ENCODE measurements at places on chromosomes 2 and 18.

GRCh38 chr2:60353863-60354262, 199.6 kb downstream of the BCL11A start:
- DNase-seq: no peak

DNA sequence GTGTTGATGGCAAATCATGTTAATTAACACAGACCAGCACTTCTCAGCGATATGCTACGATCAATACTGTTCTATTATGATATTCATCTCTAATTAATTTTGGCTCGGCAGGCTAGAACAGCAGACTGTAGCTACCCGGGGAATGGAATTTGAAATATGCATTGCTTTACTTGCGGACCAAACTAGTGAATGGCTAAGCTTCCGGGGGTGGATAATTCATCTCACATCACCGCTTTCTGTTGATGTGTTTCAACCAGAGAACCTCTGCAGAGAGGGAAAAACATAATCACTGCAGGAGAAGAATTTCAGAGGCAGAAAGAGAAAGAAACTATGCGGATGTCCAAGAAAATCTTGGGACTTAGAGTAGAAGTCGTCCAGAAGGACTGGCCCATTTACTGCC, 490.9 kb downstream of the STK39 start:
- no peak for DNase-seq

- DNase-seq: peak; percentile 30
Measured at GRCh38 chr2:161415987-161416707, at the start of gene TBR1. Gene TBR1, plus strand, starts transcription at chr2:161416297. Its CDS starts 114 bp downstream, at chr2:161416411.

DNA sequence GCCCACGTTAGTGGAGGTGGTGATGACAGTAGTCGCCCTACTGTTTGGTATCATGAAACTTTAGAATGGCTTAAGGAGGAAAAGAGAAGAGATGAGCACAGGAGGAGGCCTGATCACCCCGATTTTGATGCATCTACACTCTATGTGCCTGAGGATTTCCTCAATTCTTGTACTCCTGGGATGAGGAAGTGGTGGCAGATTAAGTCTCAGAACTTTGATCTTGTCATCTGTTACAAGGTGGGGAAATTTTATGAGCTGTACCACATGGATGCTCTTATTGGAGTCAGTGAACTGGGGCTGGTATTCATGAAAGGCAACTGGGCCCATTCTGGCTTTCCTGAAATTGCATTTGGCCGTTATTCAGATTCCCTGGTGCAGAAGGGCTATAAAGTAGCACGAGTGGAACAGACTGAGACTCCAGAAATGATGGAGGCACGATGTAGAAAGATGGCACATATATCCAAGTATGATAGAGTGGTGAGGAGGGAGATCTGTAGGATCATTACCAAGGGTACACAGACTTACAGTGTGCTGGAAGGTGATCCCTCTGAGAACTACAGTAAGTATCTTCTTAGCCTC, 16.2 kb downstream of the MSH6 start:
- DNase-seq: no peak

DNA sequence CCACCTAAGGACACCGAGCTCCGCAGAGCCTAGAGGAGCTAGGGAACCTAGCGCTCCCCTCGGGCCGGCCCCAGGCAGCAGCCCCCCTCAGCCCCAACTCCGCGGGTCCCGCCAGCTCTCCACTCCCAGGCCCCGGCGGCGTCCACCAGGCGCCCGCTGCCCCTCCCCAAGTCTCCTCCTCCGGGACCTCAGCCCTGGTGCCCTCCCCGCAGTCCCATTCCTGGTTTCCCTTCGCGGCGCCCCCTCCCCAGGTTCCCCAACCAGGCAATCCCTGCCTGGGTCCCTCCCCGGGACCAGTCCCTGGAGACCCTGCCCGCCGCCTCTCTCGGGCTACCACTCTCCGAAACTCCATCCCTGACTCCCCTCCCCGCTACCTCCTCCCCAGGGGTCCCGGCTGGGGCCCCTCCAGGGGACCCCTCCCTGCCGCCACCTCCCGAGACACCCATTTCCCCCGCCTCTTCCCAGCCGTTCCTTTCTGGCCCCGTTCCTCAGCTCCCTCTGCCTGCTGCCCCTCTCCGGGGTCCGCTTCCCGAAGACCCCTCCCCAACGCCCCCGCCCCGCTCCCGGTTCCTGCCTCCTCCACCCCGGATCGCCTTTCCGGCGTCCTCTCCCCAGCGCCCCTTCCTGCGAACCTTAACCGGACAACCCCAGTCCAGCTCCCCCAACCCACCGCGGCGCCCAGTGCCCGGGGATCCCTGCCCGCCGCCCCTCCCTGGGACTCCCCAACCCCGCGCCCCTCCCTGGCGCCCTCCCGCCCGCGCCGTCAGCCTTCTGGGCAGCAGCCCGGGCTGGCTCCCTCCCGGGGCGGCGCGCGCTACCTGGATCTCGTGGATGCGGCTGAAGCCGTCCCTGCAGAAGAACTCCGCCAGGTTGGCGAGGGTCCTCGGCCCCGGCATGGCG, 678 bp downstream of the CYP27C1 start:
- no peak for DNase-seq

DNA sequence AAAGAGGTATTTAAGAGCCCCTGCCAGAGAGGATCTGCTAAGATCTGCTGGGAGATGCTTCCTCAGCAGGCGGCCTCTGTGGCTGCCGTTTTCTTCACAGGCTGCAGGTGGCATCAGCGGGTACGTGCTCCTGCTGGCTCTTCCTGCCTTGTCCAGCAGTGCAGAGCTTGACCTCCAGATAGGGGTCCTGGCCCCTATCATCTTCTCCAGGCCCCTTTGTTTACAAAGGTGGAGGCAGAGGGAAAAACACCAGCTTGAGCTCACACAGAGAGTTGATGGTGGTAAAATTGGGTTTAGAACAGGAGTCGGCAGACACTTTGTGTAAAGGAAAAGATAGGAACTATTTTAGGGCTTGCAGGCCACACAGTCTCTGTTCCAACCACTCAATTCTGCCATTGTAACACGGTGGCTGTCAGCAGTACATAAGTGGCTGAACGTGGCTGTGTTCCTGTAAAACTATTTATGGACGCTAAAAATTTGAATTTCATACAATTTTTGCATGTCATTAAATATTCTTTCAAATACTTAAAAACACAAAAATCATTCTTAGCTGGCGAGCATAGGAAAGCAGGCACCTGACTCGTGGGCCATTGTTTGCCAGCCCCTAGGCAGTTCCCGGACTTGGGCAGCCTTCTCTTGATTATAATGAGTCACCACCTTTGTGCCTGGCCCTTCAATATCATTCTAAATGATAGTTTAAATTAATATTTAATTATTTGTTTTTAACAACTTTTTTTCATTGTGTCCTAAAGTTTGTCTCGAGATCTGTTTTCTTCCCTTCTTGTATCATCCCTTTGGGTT, 98.2 kb upstream of the B3GNT7 start:
- DNase-seq: peak; percentile 76

DNA sequence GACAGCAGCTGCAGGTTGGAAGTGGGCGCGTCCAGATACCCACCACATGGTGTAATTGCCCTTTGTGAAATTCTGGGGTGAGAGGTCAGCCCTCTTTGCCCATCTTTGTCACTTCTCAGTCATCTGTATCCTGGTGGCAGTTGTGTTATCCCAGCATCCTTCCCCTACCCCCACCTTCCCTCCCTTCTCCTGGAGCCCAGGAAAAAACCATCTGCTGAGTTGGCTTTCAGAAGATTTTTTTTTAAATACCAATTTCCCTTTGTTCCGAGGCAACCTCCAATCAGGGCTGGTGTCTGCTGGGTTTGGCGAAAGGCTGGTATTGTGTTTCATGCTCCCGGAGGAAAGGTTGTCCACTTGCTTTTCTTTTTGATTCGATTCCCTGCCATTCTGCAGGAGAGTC, 35.2 kb downstream of the SETBP1 start:
- DNase-seq: no peak

DNA sequence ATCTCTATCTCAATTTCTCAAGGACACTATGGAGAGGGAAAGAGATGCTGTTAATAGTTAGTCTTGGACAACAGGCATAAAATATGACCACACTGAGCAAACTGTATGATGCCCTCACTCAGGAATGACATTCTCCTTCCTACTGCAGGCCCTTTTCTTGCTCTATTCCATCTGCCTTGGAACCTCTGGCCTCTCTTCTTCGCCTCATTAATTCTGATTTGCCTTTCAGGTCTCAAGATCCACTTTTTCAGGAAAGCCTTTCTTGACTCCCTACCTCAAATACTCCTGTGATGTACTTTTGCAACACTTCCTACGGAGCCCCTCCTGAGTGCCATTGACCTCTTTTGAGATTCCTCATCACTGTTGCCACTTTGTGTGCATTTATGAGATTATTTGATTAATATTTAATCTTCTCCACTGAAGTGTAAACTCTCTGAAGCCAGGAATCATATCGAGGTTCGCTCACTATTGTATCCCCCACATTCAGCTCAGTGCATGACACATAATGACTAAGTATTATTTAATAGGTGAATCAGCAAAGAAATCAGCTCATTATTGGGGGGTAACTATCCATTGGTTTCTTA, 21.3 kb upstream of the SPP2 start:
- DNase-seq: no peak

GRCh38 chr2:134405611-134406081, 151.8 kb downstream of the MGAT5 start:
- no peak for DNase-seq

DNA sequence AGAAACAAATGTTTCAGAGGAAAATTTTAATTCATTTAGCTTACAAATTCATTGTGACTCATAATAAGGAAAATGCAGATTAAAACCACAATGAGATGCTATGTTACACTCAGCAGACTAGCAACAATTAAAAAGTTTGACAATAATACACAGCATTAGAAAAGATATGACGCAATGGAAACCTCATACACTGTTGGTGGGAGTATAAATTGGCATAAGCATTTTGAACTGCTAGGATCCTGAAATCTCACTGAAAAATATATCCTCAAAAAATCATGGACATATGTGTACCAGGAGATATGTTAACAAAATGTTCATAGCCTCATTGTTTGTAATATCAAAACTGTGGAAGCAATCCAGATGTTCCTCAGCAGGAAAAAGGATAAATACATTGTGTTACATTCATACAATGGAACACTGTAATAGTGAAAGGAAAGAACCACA, 13.7 kb downstream of the CALCRL start:
- no peak for DNase-seq

DNA sequence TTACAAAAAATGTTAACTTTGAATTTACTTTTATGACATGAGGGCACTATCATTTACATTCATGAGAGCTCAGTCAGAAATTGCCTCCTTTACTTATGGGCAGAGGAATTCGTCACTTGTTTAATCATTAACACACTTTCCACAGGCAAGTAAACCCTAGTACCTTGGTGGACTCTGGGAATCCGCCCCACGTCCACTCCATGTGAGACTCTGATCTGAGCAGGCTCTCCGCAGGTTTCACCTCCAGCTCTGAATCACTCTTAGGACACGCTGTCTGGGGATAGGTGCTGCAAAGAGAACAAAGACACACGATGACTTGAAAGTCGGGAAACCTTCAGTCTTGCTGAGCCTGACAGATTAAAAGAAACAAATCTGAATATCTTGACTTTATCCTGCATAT, 73.6 kb downstream of the LPIN2 start:
- DNase-seq: no peak

- DNase-seq: no peak
Measured at GRCh38 chr2:236980961-236981360, 104.7 kb upstream of the COPS8 start.

GRCh38 chr2:189362283-189362682, 79.0 kb upstream of the WDR75 start:
- DNase-seq: no peak

DNA sequence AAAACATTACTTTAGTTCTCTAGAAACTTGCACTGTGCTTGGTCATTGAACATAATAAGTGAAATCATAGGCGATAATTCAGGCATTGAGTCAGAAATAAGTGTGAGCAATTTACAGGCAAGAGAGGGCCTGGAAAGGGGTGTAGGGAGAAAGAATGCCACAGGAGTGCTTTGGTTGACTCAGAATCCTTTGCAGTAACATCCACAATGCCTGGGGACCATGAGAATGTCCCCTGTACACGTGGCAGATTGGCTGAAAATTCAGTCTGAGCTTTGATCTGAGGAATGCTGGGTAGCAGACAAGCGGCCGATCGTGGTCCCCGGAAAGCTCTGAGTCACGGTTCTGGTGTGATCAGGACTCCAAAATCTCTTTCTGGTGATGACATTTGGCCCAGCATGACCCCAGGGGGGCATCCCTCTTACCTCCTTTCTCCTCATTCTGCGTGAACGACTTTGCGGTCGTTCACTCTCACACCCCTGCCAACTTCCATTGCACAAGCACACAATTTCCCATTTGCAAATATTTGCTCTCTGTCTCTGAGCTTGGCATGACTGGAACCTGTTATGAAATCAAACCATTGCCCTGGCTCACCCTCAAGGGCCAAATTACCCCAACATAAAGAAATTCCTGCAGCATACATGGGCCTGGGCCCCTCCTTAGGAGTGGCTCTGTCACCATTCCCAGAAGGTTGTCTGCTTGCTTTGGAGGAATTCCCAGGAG, 305.0 kb upstream of the EPAS1 start:
- no peak for DNase-seq

- no peak for DNase-seq
Measured at GRCh38 chr2:44267796-44268648, 7.3 kb upstream of the SLC3A1 start.

GRCh38 chr2:124248386-124248785, 223.3 kb downstream of the CNTNAP5 start:
- no peak for DNase-seq

DNA sequence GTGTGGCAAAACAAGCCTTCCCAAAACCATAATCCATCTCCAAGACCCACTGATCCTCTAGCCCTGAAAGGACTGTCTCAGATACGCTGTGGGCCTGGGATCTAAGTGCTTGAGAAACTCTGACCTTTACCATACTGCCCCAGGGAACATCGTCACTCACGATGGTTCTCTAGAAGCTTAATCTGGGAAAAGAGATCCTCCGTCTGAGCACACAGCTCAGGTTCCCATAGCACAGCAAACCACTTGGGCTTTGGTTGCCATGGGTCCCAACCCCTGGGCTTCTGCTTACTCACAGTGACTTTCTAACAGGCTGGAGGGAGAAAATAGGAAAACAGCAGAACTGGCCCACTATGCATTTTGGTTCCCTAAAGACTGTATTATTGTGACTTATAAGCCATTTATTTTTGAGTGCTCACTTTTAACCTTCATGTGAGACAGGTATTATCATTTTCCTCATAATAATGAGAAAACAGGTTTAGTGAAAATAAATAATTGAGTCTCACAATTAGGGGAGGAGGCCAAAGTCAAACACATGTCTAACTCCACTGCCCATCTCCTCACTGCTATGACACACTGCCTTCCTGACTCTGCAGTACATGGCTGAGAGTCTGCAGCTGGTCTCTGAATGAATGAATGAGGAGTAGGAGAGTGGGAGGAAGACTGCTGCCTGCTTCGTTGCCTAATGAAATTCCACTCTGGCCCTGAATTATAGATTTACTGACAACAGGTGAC, 46.7 kb downstream of the REEP1 start:
- DNase-seq: no peak

DNA sequence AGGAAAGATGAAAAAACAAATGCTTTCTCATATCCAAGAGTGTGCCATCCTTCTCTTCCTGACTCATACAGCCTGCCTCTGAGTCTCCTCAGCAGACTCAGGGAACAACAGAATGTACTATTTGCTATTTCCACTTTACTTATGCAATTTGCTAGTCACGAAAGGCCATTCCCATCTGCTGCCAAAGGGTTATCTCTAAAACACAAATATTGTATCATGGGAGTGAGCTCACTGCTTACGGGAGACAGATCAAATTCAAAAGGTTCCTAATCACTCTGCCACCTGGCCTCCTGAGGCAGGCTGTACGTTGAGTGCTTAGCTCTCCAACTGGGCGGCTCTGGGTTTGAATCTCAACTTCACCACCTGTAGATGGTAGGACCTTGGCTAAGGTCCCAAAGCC, 92.0 kb downstream of the GAREM1 start:
- peak; percentile 76 for DNase-seq
